ENCODE measurements at places on chromosomes 4 and X.

DNA sequence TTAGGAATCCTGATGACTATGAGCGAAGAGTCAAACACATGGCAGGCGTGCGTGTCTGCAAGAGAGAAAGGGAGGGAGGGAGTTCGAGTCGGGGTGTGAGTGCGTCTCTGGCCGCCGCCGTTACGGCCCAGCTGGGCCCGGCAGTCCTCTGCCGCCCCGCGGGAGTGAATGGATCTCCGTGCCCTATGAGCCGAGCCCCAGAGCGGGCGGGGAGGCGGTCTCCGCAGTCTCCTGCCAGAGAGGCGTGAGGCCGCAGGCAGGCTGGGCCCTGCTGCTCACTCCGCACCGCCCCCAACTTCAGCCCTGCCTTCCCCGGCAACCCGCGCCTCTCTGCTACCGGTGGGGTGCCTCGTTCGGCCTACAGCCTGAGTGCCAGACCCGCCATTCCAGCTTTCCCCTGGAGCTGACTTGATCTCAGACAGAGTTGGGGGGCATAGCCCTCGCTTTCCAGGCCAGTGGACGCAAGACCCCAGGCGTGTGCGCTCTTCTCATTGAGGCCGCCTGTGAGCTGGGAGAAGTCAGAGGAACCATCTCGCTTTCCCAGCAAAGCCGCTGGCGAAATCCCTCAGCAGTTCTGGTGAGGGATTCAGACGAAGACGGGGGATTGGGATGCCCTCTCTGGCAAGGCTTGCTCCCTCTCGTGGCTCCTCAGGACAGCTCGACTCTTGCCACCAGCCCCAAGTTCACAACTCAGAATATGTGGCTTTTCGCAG, 1.4 kb downstream of the SLC16A2 start:
- DNase-seq = no peak

DNA sequence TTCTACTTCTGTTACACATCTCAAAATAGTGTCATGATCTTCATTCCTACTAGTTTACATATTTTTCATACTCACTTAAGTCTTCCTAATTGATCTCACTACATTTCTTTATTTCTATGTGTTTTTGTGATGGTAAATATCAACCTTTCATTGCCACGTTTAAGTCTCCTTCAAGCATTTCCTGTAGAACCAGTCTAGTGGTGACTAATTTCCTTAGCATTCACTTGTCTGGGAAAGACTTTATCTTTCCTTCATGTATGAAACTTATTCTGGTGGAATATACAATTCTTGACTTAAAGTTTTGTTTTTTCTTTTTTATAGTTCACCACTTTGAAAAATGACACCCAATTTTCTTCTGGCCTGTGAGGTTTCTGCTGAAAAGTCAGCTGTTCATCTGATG, 181.4 kb upstream of the NEIL3 start:
- DNase-seq = no peak

GRCh38 chr4:2811830-2812611, 19.1 kb downstream of the SH3BP2 start:
- DNase-seq = peak; percentile 80

GRCh38 chr4:127498366-127498765, 134.4 kb upstream of the INTU start:
- DNase-seq = no peak

DNA sequence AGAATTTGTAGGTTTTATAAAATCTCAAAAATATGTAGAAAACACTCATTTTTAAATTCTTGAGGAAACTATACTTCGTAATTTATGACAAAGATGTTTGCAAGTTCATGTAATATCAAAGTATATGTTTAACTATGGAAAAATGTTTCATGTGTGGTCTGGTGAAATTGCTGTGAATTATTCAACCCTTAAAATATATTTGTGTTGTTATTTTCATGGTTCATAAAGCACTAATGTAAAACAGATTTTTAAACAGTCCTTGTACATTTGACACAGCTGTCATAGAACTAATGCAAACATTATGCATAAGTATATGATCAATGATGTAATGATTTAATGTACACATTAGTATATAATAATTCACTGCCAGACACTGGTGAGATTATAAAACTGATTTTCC, 83.1 kb upstream of the ARSJ start:
- no peak for DNase-seq

DNA sequence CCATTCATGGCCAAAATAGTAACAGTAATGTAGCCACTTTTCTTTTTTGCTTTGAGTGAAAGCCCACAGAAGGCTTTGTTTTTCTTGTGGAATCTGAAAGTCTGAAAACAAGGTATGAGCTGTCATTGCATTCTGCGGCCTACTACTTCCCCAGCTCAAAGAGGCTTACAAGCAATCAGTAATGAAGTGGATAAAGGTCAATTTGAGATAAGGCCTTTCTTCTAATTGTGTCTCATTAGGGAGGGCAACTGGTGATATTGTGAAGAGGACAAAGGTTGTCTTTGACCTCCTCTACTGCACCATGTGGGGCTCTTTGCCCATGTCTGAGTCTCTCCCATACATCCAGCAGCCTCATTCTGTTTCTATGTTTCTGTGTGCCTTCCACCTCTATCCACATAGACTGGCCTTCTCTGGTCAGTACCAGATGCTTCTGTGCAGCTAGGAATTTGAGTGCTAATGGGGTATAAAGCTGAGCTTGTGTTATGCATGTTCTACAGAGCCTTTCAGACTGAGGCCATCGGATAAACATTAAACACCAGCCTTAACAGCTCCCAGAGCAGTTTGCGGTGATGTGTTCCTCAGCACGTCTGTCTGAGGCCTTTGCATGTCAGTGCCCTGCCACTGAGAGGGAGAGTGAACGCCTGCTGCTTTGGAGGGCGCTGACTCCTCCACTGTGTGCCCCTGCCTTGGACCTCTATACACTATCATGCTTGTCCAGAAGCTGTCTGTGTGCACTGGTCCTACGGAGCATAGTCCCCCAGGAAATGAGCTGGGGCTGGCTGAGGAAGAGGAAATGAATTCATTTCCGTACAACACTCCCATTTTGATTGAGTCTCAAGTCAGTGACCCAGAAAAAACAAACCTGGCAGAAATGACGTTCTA, 80.2 kb downstream of the SH2D1A start:
- no peak for DNase-seq

GRCh38 chr4:65973186-65973585, 302.9 kb upstream of the EPHA5 start:
- DNase-seq = no peak

DNA sequence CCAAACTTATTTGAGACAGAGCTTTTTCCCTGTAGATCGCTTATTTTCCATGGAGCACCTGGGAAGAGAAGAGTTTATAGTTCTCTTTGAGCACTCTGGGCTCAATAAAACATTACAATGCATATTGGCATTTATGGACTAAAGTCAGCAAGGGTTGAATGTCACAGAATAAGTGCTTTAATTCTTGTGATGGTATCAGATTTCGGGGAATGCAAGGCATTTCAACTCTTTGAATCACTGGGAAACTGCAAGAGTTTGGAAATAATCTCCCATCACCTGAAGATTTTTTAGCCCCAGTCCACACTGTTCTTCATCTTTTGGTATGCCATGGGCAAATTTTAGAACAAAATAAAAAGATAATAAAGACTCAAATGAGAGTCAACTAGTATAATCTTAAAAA, 111.5 kb upstream of the WDFY3 start:
- no peak for DNase-seq

DNA sequence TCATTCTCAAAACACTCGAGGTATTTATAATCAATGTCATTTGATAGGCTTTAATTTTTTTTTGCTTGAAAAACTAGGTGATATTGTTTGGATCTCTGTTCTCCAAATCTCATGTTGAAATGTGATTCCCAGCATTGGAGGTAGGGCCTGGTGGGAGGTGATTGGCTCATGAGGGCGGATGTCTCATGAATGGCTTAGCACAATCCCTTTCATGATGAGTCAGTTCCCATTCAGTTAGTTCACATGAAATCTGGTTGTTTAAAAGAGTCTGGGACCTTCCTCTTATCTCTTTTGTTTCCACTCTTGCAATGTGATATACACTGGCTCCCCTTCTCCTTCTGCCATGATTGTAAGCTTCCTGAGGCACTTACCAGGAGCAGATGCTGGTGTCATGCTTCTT, 638.7 kb downstream of the DMD start:
- DNase-seq = no peak

- DNase-seq = no peak
These were observed 247.9 kb upstream of the EPHA5 start for GRCh38 chr4:65918212-65918611.

DNA sequence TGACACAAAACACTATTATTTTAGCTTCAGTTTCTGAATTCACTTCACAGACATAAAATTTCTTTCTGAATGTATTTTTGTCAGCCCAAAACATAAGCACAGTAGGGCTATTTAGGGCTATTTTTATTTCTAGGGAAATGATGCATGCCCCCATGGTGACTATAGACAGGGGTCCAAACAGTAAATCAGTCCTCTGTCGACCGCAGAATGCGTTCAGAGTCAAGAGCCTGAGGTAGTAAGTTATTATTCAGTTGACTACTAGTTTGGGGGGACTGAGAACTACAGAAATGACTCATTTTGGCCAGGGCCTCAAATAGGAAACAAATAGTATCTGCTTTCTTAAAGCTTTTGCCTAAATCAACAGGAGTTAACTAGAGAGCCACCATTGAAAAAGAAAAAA, 414.4 kb downstream of the AFF2 start:
- no peak for DNase-seq

GRCh38 chr4:143292858-143293257, 43.8 kb upstream of the GAB1 start:
- no peak for DNase-seq

GRCh38 chr4:153705743-153706468, 21.8 kb downstream of the TLR2 start:
- no peak for DNase-seq
